B cell (primary cell): ENCODE measurements at places on chromosomes 6 and 20.

- no peak for DNase-seq
Measured at GRCh38 chr6:100565439-100566104, 100.9 kb upstream of the SIM1 start.

- DNase-seq = no peak
Measured at GRCh38 chr6:17504005-17504404, 96.1 kb upstream of the FAM8A1 start.

DNA sequence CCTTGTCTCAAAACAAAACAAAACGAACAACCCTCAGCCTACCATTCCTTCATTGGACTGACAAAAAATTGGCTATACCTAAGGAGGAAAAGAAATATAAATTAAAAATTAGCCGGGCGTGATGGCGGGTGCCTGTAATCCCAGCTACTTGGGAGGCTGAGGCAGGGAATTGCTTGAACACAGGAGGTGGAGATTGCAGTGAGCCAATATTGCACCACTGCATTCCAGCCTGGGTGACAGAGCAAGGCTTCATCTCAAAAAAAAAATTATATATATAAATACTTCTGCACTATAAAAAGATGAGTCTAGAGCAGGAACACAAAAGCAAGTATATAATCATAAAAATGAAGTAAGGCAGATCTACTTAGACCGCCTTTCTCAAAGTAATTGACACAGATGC is 109.8 kb downstream of the CRYBG1 start:
- DNase-seq = no peak

- no peak for DNase-seq
Measured at GRCh38 chr6:124742971-124743370, 219.3 kb upstream of the RNF217 start.

DNA sequence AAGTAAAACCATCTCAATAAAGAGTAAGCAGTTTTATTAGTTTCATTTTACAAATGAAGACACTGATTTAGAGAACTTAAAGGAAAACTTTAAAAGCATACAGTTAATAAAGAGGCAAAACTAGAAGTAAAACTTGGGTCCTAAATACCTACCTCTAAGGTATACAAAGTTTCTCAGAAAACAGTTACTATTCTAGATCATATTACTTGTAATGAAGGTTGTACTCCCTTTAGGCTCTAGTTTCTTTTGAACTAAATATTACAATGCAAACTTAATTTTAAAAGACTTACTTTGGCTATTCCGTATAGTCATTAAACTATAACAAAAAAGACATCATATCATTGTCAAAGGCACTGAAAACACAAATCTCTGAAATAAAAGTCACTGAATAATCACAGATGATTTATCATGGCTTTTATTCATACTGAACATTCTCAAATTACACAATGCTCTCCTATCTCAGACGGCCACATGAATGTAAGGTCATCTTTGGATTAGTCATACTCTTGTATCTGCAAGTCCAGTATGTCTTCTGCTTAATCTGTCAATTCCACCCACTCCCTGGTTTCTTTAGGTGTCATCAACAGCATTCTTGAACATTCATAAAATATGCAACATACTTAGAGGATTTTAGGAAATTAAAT is 361.6 kb upstream of the RUNX2 start:
- no peak for DNase-seq

GRCh38 chr6:117739869-117740268 is 64.6 kb downstream of the NUS1 start:
- DNase-seq = no peak

DNA sequence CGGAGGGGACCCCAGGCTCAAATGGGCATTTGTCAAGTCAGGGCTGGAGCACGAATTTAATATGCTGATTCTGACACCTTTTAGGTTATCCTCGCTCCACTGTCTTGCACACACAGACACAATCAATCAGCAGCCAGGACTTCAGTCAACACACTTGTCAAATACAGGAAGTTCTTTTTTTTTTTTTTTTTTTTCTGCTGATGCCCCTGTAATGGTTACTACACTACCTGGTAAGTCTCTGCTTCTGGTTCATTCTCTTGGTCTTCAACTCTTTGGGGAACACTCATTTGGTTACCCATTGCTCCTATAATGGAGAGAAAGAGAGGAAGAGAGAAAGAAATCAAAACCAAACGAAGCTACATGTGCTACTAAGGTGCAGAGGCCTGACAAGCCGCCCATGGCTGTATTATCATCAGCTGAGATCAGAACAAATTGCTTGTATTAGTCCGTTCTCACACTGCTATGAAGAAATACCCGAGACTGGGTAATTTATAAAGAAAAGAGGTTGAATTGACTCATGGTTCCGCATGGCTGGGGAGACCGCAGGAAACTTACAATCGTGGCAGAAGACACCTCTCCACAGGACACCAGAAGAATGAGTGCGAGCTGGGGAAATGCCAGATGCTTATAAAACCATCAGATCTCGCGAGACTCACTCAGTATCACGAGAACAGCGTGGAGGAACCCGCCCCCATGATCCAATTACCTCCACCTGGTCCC is 11.8 kb downstream of the BCAS1 start:
- peak; percentile 33 for DNase-seq

- DNase-seq = no peak
Measured at GRCh38 chr6:43471399-43471798, 6.0 kb upstream of the TJAP1 start.

GRCh38 chr20:4949833-4950178 is 51.5 kb downstream of the SLC23A2 start:
- DNase-seq = peak; percentile 63

DNA sequence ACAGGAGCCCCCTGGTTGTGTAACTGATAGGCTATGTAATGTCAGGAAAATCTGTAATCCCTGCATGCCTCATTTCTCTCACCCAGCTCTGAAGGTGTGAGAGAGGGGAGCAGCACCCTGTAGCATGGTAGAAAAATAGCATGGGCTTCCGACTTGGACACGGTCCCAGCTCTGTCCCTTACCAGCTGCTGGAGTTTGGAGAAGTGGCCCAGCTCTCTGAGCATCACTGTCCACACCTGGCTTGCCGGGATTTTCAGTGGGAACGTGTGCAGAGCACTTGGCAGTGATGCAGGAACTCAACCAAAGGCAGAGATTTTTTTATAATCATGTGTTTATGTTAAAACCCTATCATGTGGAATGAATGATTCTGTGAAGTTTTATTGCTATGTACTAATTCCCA is 34.6 kb downstream of the STK35 start:
- no peak for DNase-seq

DNA sequence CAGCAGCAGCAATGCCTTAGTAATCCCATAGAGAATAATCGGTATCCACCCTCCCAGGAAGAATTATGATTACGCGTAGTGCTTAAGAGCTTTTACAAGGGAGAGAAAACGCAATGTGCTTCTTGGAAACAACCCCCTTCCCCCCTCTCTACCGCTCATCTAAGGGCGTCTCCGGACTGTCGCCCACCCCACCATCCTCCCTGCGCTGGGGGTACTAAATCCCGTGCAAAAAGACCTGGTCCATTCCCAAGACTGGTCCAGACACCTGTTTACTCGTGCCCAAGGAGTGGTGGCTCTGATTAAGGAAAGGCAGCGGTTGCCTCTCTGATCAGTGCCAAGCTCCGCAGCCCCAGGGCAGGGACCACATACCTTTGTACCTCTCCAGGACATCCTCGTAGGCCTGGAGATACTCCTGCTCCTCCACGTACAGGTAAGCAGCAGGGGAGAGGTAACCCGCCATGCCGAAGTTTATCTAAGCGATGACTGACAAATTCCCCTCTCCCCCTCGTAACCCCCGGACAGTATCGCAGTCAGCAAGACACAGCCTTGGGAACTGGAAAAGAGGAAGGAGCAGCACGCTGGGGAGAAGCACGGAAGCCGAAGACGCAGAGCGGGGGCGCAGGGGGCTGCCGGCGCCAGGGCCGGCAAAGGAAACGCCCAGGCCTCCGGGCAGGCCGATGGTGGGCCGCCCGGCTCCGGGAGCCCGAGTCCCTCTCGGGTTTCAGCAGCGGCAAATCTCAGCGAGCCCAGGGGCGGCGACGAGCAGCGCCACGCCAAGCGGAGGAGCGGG is 112.0 kb upstream of the BEND6 start:
- DNase-seq = peak; percentile 7

GRCh38 chr20:20375862-20376261 is 8.0 kb downstream of the INSM1 start:
- no peak for DNase-seq

- peak; percentile 93 for DNase-seq
Measured at GRCh38 chr6:159044899-159045727, at the start of gene TAGAP. TSS of gene TAGAP (minus strand) at chr6:159044991. CDS start at chr6:159044146, 845 bp downstream.

- no peak for DNase-seq
Measured at GRCh38 chr6:112118034-112118433, 30.6 kb downstream of the FAM229B start.

DNA sequence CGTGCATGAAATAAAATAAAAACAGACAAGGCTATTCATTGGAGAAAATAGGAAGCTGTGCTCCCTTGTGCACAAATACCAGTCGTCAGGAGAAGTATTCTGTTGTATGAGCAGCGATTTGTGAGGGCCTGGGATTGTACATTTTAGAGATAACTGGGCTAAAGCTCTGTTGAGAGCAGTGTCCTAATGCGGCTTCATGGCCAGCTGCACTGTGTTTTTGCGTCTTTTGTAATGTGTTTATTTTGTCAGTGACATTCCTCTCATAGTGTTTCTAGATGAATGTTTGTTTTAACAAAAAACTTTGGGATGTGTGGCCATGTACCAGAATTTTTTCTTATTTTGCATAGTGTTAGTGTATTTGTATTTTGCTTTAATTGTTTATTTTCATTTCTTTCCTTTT is 14.8 kb downstream of the ERMARD start:
- no peak for DNase-seq

DNA sequence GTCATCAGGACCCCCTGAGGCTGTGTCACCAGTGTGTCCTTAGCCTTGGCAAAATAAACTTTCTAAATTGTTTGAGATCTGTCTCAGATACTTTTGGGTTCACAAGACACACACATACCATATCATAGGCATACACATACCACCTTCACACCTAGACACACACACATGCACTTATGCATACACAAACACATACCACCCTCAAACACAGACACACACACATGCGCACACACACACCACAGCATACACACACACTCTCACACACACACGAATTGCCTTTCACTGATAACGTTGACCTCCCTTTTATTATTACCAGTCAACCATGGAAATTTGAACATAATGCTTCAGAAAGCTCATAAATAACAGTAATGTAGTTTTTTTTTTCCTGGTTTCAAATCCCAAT is 108.6 kb upstream of the MYLIP start:
- no peak for DNase-seq

DNA sequence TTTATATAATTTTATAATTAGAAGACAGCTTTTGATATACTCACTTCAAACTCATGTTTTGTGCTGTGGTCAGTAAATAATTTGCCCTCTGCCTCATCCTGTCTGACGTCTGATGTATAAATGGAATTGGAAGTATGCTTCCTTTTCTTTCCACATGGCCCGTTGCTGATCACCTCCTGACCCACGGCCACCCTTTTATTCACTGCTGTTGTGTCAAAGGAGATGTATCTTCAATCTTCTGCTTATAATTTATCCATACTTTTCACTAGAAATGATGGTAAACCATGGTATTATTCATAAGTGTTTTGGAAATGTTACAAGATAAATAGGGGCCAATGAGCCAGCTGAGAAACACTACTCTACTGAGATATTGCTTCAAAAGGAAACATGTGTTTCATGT is 841.8 kb downstream of the PHF3 start:
- no peak for DNase-seq

DNA sequence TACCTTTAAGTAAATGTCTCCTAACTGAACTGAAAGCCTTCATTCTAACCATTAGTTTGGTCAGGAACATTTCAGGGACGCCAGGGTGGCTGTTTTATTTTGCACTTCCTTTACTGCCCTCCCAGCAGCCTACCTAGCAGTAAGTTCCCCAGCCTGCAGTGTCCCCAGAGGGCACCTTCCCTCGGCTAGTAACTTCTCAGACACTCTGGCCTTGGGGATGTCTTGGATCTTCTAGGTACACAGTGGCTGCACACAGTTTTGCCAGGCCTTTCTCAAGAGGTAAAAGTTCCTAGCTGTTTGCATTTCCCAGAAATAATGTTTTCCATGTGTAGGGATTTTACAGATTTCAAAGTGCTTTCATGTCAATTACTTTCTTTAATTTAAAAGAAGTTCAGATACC is 378 bp upstream of the LAMA2 start:
- no peak for DNase-seq

GRCh38 chr6:37588735-37589108 is 89.0 kb upstream of the CCDC167 start:
- no peak for DNase-seq

- DNase-seq = no peak
Measured at GRCh38 chr20:61436667-61437279, 184.7 kb downstream of the CDH4 start.

GRCh38 chr6:158283304-158283980 is 28.8 kb upstream of the TULP4 start:
- no peak for DNase-seq

GRCh38 chr6:145656128-145656527 is 79.2 kb downstream of the EPM2A start:
- no peak for DNase-seq

GRCh38 chr6:161138543-161139303 is 135.1 kb downstream of the AGPAT4 start:
- no peak for DNase-seq

GRCh38 chr6:69732640-69733039 is 64.2 kb downstream of the LMBRD1 start:
- DNase-seq = peak; percentile 44

DNA sequence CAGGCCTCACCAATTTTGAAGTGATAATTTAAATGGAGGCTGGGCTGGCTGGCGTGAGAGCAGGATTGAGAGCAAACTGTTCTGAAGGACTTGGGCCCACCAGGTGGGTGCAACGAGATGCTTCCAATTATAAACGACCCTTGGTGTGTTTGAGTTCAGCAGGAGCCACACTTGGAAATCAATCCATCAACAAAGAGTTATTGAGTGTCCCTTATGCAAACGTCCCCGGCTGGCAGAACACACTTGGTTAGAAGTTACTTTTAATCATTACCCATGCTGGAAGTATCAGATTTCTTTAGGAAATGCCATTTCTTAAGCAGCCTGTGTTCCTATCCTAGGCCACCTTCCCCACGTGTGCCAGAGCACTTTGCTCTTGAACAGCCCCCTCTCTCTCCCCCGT is 37.8 kb upstream of the ZNF831 start:
- no peak for DNase-seq

DNA sequence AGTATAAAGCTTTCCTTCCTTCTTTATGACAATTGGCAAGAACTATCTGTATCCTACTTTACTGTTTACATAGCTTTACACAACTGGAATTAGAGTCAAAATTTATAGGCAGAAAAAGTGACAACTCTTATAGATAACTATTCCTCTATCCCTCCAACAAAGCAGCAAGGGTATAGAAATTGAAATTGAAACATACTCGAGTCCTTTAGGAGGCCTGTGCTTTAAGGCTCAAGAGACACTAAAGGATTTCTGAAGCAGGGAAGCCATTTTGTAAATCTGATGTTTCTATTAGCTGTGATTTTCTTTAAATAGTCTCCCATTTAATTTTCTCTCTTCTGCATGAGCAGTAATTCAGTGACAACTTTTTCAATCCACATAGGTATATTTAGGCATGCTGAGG is 567.6 kb upstream of the MAN1A1 start:
- DNase-seq = no peak

DNA sequence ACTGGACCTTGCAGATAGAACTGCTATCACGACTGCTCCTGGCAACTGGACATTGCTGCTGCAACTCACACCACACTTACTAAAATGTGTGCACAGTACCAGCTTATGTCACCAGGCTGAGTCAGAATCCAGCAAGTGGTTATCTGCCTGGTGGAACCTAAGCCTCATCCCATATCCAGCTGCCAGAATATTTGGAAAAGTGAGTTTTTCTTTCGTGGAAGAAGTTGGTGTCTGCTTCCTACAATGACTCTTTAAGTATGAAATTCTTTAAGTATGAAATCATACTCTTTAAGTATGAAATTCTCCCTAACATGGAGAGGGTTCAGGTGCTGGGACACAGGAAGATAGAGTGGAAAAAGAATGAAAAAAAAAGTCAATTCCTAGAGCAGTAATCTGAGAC is 16.4 kb upstream of the POLR1H start:
- no peak for DNase-seq
